ENCODE measurements at places on chromosomes 4 and X.

DNA sequence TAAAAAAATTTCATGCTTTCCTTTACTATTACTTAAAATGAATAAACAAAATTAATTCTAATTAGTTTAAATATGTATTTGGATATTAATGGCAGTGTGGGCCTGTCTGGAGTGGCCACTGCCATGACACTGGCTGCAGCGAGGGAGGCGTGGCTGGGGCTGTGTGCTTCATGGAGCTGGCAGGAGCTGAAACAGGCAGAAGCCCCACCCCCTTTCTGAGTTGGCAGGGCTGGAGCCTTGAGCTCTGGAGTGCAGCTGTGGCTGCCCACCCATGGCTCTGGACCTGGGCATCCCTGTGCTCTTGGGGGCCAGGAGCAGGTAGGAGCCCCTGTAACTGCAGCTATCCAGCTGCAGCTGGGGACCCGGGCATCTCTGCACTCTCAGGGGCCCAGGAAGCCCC lies 8.2 kb upstream of the HSD17B11 start:
- no peak for DNase-seq

DNA sequence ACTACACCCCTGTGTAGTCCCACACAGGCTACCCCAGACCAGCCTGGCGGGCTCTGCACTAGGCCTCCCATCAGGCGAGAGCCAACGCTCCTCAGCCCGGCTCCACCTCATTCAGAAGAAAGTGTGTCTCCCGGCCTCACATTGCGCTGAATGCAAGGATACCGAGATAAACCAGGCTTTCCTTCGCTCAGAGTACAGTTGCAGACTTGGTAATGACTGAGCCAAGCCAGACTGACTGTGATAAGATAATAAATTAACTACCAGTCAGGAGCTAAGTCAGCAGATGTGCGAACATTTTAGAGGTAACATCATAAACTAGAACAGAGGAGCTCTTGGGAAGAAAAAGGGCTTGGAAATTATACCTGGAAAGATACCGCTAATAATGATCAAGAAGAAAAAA lies 397.6 kb downstream of the TRIML1 start:
- DNase-seq: no peak

- no peak for DNase-seq
These were observed 11.0 kb upstream of the IL3RA start for GRCh38 chrX:1325515-1326116.

GRCh38 chr4:16503421-16504100 lies 277.3 kb upstream of the TAPT1 start:
- no peak for DNase-seq

DNA sequence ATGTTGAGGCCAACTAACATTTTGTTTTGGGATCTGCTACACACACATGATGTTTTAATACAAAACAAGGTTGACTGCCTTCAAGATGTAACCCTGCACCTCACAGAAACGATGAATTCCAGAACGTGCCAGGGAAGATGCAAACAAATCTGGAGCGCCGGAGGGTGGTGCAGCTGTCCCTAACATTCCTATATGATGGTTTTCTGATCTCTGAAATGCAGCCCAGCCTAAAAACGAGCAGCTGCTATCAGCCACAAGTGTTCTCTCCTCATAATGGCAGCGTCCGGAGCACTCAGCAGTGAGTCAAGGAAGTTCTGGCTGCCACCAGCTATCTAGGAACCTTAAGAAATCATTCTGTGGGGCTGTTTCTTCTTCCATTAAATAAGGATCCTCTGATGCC lies 333.4 kb downstream of the NR3C2 start:
- no peak for DNase-seq

GRCh38 chr4:76339364-76339763 lies 32.8 kb downstream of the STBD1 start:
- DNase-seq: no peak

GRCh38 chr4:110248831-110249253 lies 50.4 kb upstream of the ELOVL6 start:
- no peak for DNase-seq

GRCh38 chrX:817759-818300 lies 187.2 kb downstream of the SHOX start:
- no peak for DNase-seq

DNA sequence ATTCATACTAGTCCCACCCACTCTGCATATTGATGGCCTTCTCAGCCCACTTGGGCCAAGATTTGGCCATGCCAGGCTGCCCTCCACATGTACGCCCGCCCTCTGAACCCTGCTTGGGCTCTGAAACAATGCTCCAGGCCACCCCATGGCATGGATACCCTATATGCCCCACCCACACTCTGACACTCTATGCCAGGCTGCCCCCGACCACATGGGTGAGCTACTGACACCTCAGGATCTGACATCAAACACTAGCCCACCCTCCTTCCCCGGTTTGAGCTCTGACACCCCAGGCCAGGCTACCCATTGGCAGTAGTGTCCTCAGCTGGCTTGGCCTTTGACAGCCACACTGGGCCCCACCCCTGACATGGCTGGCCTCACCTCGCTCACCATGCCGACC lies 69.5 kb downstream of the HPRT1 start:
- no peak for DNase-seq

DNA sequence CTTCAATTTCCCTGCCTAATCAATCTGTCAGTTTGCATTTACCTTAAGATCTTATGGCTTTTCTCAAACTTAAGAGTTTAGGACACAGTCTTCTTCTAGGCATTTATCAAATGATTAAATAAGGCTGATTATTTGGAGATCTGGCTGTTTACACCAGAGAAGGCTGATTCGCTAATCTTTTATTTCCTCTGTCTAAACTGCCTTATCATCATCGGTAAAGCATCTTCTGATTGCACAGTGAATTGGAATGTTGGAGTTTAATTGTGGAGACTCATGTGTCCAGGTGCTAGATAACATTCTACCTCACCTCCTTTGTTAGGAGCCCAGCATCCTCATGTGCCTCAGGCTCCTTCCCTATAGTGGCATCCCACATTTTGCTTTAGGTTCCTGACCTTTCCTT lies 100.3 kb upstream of the DDIT4L start:
- no peak for DNase-seq

- DNase-seq: no peak
These were observed 409.2 kb upstream of the FGF13 start for GRCh38 chrX:139120760-139121159.
